ENCODE measurements at places on chromosomes 2 and 18.

DNA sequence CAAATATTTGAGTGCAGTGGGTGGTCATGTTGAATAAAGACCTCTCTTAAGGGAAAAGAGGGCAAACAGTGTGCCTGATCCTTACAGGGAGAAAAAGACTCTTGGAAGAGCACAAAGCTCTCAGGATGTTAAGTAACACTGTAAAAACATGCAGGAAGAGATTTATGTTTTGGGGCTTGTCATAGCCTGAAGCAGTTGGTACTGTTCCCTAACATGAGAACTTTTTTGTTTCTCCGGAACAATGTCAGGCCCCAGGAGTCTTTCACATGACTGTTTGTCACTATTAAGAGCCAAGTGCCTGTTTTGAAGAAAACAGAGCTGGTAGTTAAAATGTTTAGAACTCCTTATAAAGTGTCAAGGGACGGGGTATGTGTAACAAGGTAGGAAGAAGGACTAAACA lies 83.7 kb upstream of the B3GNT2 start:
- peak; percentile 19 for DNase-seq

DNA sequence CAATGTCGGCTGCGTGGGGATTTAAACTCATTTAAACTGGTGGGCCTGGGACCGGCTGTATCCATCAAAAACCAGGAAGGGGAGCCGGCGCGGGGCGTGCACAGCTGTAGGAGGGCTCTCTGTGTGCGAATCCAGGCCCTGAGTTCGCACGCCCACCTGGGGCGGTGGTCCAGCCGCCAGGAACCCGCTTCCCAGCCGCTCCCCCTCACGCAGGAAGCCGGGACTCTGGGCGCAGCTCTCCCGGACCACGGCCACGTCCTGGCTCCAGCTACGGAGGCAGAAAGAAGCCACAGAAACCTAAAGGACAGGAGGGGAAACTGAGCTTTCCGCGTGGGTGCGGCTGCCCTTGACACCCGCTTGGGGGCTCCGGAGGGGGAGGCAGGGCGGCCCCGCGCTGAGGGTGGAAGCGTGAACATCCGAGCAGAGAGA lies 80.6 kb downstream of the GFPT1 start:
- peak; percentile 34 for DNase-seq

DNA sequence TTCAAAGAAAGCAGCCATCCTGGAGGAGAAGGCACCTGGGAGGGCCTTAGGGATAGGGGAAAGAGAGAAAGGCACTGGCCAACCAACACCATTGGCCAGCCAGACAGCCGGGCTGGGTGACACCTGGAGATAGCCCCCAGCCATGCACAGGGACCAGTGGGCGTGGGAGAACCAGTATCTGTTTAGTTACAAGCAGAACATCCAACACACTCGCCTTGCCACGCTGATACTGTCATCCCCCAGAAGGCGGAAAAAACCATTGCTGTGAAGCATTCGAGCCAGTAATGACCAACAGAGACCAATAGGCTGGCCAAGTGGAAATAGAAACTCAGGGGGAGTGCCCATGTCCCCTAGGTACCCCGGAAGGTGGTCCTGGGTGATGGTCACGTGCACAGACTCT lies 15.5 kb downstream of the ASPRV1 start:
- no peak for DNase-seq

- DNase-seq: no peak
Observed at GRCh38 chr2:54143780-54144179, 28.4 kb downstream of the ACYP2 start.

- peak; percentile 16 for DNase-seq
Observed at GRCh38 chr2:215772003-215772402, 241.3 kb downstream of the MREG start.

DNA sequence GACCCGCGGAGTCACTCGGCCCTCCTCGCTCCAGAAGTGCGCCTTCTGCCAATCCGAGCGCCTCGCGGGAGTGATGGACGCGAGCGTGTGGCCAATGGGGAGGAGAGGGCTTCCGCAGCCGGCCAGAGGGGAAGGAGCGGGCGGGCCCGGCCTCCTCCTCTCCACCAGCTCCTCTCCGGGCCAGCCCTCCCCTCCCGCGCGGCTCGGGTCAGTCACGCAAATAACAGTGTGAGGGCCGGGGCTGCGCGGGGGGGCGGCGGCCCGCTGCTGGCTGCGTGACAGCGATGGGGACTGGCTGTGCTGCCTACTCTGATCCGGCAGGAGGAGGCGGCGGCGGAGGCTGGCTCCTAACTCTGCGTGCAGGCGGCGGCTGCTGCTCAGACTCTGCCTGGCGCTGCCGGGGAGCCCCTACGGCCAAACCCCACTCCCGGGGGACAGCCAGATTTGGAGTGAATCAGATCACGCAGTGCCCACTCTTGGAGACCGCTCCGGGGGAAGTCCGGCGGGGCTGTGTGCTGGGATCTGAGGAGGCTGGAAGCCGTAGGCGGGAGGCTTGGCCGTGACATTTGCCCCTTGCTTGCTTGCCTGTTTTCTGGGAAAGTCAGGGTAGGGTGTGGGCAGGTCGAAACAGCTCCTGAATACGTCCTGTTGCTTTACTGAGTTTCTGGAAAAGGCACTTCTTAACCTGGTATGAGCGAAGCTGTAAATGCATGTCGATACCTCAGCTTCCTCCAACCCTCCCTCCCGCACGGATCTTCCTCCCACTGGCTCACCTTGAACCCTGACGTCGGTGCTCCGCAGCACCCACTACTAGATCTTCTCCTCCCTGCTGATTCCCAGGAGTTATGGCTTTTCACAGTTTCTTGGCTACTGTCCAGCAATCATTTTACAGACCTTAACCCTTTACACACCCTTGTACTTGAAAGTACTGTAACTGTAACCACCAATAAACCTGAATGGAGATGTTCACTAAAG lies 97.9 kb upstream of the SERTAD2 start:
- DNase-seq: peak; percentile 77

DNA sequence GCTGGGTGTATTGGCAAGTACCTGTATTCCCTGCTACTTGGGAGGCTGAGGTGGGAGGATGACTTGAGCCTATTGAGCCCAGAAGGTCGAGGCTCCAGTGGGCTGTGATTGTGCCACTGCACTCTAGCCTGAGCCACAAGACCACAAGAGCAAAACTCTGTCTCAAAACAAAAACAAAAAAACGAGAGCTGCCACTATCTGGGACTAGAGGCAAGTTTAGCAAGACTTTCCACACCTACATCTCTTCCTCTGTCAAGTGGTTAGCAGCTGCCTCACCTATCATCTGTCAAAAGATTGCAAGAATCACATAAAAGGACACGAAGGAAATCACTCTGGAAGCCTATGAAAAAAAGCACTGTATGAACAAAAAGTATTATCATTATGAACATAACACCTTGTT lies 55.2 kb upstream of the RIOK3 start:
- DNase-seq: no peak

- DNase-seq: no peak
Observed at GRCh38 chr2:46649004-46649403, 169.6 kb downstream of the TMEM247 start.

Measured in hepatocyte (in vitro differentiated cells).